Sigmoid colon (tissue), 7 donors: ENCODE measurements at places on chromosomes 2 and 18. TPM values are rescaled to one million over a fixed set of nuclear protein-coding genes. Genes with fewer than 3 reads are reported as not detected.

Gene DSG4
- not detected for total RNA-seq

Gene PPP4R3B
- total RNA-seq = 79.8 TPM

Gene DUSP19
- total RNA-seq = 7.2 TPM

Gene CIB4
- total RNA-seq = not detected

Gene DRC1
- not detected for total RNA-seq

Gene MC5R
- not detected for total RNA-seq

- peaks cover 50% of the 10 kb centered on the region for H3K27me3 ChIP-seq
- no peak overlapping the region for H3K27ac ChIP-seq
- H3K36me3 ChIP-seq = no peaks in the 10 kb centered on the region
- peaks cover 26% of the 10 kb centered on the region for H3K4me1 ChIP-seq
- DNase-seq = no peak
- peak overlapping the region; percentile 54 for H3K4me3 ChIP-seq
These were observed 459 bp upstream of the ATP6V1C2 start for GRCh38 chr2:10720947-10721395.

- H3K4me3 ChIP-seq = no peak overlapping the region
- no peaks in the 10 kb centered on the region for H3K27me3 ChIP-seq
- no peaks in the 10 kb centered on the region for H3K4me1 ChIP-seq
- no peaks in the 10 kb centered on the region for H3K36me3 ChIP-seq
- DNase-seq = no peak
These were observed 94.5 kb upstream of the UPP2 start for GRCh38 chr2:158006961-158007719.

GRCh38 chr2:191048073-191048472 lies 34.1 kb upstream of the STAT1 start:
- no peaks in the 10 kb centered on the region for H3K27me3 ChIP-seq
- no peak overlapping the region for H3K4me3 ChIP-seq
- no peaks in the 10 kb centered on the region for H3K36me3 ChIP-seq
- DNase-seq = no peak
- H3K4me1 ChIP-seq = no peaks in the 10 kb centered on the region

- H3K4me3 ChIP-seq = peak overlapping the region; percentile 15
- H3K27me3 ChIP-seq = no peaks in the 10 kb centered on the region
- DNase-seq = no peak
- H3K4me1 ChIP-seq = peaks cover 15% of the 10 kb centered on the region
These were observed 34.2 kb downstream of the PLCL1 start for GRCh38 chr2:197838579-197838978.

GRCh38 chr18:36831139-36831538 lies 2.2 kb downstream of the KIAA1328 start:
- no peaks in the 10 kb centered on the region for H3K36me3 ChIP-seq
- H3K27ac ChIP-seq = no peak overlapping the region
- peaks cover 20% of the 10 kb centered on the region for H3K4me1 ChIP-seq

GRCh38 chr2:202100176-202100575 lies 27.1 kb downstream of the KIAA2012 start:
- H3K27me3 ChIP-seq = no peaks in the 10 kb centered on the region
- no peak for DNase-seq
- H3K4me3 ChIP-seq = no peak overlapping the region
- no peak overlapping the region for H3K27ac ChIP-seq

- no peaks in the 10 kb centered on the region for H3K36me3 ChIP-seq
- no peak overlapping the region for H3K27ac ChIP-seq
- H3K4me1 ChIP-seq = no peaks in the 10 kb centered on the region
- H3K4me3 ChIP-seq = no peak overlapping the region
These were observed 640.6 kb downstream of the EPHA4 start for GRCh38 chr2:220931491-220931890.

DNA sequence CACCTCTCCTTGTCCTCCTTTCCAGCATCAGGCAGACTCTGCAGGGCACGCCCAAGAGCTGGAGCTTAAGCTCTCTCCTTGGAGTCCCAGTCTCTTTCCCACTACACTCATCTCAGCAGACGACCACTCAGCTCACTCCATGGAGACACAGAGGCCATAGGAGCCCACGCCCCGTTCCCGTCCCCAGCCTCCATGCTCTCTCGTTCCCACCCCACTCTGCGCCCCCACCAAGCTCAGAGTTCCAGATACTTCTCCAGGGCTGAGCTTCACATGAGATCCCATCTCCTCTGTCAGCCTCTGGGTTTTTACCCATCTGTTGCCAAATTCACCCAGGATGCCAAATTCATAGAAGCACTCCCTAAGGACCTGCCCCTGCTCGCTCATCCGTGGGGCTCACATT lies 87.3 kb downstream of the MALT1 start:
- DNase-seq = no peak
- H3K4me3 ChIP-seq = no peak overlapping the region
- no peaks in the 10 kb centered on the region for H3K4me1 ChIP-seq

DNA sequence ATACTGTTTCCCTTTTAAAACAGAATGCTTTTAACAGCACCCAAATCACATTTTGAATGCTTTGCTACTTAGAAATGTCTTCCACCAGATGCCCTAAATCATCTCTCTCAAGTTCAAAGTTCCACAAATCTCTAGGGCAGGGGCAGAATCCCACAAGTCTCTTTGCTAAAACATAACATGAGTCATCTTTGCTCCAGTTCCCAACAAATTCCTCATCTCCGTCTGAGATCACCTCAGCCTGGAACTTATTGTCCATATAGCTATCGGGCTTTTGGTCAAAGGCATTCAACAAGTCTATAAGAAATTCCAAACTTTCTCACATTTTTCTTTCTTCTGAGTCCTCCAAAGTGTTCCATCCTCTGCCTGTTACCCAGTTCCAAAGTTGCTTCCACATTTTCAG lies 1374.5 kb upstream of the NXPH2 start:
- H3K36me3 ChIP-seq = no peaks in the 10 kb centered on the region
- H3K4me3 ChIP-seq = no peak overlapping the region
- no peaks in the 10 kb centered on the region for H3K27me3 ChIP-seq
- H3K27ac ChIP-seq = no peak overlapping the region
- H3K4me1 ChIP-seq = no peaks in the 10 kb centered on the region

- no peak for DNase-seq
- peaks cover 53% of the 10 kb centered on the region for H3K4me1 ChIP-seq
- peak overlapping the region; percentile 54 for H3K4me3 ChIP-seq
- no peaks in the 10 kb centered on the region for H3K36me3 ChIP-seq
These were observed 1.5 kb upstream of the EVX2 start for GRCh38 chr2:176085120-176085788.

GRCh38 chr2:56133931-56134629 lies 49.7 kb upstream of the CCDC85A start:
- no peaks in the 10 kb centered on the region for H3K4me1 ChIP-seq
- H3K27ac ChIP-seq = no peak overlapping the region
- no peaks in the 10 kb centered on the region for H3K36me3 ChIP-seq
- H3K4me3 ChIP-seq = no peak overlapping the region

DNA sequence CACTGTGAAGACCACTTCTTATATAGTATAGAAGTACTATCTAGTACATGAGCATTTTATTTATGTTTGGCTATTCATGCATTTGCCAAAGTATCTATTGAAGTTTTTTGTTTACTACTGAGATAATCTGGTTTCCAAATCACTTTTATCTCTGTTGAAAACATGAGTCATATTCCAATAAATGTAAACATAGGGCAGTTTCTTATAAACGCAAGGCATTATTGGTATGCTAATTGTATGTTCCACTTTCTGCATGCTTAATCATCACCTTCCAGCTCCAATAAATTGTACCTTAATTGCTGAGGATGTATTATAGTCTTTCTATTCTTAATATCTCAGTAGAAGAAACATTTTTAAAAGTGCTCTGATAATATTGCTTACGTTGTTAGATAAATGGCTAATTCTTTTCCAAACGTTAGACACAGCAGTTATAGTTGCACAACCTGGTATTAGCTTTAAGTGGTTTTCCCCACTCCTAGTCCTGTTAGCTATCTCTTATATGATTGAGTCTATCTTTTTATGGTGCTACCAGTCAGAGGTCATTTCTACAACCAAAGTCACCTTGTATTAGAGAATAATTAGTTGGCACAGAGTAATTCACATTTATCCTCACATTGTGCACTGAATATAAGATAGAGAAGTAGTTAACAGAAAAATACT lies 17.2 kb downstream of the ITGA4 start:
- H3K4me1 ChIP-seq = no peaks in the 10 kb centered on the region
- H3K27ac ChIP-seq = no peak overlapping the region
- H3K4me3 ChIP-seq = no peak overlapping the region
- DNase-seq = no peak

DNA sequence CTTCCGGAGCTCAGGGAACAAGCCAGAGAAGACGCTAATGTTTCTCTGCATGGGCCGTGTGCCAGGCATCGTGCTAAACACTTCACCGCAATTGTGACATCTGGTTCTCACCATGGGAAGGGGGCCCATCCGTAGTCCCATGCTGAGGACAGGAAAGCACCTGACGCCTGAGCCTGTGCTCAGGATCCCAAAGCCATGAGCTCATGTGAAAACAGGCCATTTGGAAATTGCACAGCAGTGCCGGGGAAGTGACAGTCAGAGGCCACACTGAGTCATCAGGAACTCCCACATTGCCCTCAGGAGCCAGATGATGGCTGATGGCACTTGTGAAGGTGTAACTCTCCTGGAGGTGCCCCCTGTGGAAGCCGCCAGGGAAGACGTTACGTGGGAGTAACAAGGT lies 141.0 kb downstream of the INHBB start:
- no peaks in the 10 kb centered on the region for H3K4me1 ChIP-seq
- H3K27me3 ChIP-seq = no peaks in the 10 kb centered on the region
- no peak for DNase-seq
- H3K27ac ChIP-seq = no peak overlapping the region

GRCh38 chr2:86557836-86558235 lies 5.4 kb downstream of the CHMP3 start:
- H3K4me3 ChIP-seq = no peak overlapping the region
- H3K27ac ChIP-seq = no peak overlapping the region
- no peak for DNase-seq
- no peaks in the 10 kb centered on the region for H3K36me3 ChIP-seq
- H3K4me1 ChIP-seq = peaks cover 15% of the 10 kb centered on the region

- H3K4me1 ChIP-seq = no peaks in the 10 kb centered on the region
- H3K4me3 ChIP-seq = no peak overlapping the region
- H3K27ac ChIP-seq = no peak overlapping the region
- DNase-seq = no peak
These were observed 22.6 kb downstream of the THSD7B start for GRCh38 chr2:136787970-136788369.

DNA sequence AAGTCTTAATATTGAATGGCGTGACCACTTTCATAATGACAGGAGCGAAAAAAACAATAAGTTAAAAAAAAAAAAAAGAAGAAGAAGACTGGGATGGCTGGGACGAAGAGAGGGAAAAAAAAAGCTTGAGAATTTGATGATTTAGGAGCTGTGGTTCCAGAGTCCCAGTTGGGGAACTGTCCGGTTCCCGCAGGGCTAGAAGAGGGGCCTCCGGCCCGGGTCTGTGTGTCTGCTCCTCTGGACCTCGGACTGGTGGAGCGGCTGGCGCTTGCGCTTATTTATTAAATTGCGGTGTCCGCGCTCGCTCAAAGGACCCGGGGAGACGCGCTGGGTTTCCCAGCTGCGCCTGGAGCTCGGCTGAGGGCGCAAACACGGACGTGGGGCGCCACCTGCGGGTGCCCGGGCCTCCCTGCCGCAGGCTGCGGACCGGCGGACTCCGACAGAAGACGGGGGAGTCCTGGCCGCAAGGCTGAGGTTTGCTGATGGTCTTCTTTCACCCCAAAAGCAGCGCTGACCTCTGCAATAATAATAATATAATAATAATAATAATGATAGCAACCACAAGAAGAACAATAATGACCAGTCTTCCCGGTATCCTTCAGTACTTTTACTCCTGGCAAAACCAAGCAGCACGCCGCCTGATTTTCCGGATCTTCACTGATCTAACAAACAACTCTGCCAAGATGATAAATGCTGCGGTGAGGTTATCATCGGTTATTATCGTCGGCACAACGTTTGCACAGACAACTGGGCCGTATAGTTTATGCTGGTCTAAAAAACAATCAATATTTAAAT lies at the start of gene CBLN2:
TSS of gene CBLN2 (minus strand) at position 251 of the 795 bp plus-strand sequence. CDS start 2,182 bp downstream, outside the sequence.
- peaks cover 22% of the 10 kb centered on the region for H3K4me1 ChIP-seq
- H3K4me3 ChIP-seq = peak within 1 kb of the TSS; percentile 28
- peaks cover 31% of the 10 kb centered on the region for H3K27me3 ChIP-seq

GRCh38 chr2:165825041-165825440 lies 31.0 kb upstream of the GALNT3 start:
- H3K27me3 ChIP-seq = no peaks in the 10 kb centered on the region
- DNase-seq = no peak
- no peaks in the 10 kb centered on the region for H3K36me3 ChIP-seq
- no peak overlapping the region for H3K4me3 ChIP-seq
- no peaks in the 10 kb centered on the region for H3K4me1 ChIP-seq

DNA sequence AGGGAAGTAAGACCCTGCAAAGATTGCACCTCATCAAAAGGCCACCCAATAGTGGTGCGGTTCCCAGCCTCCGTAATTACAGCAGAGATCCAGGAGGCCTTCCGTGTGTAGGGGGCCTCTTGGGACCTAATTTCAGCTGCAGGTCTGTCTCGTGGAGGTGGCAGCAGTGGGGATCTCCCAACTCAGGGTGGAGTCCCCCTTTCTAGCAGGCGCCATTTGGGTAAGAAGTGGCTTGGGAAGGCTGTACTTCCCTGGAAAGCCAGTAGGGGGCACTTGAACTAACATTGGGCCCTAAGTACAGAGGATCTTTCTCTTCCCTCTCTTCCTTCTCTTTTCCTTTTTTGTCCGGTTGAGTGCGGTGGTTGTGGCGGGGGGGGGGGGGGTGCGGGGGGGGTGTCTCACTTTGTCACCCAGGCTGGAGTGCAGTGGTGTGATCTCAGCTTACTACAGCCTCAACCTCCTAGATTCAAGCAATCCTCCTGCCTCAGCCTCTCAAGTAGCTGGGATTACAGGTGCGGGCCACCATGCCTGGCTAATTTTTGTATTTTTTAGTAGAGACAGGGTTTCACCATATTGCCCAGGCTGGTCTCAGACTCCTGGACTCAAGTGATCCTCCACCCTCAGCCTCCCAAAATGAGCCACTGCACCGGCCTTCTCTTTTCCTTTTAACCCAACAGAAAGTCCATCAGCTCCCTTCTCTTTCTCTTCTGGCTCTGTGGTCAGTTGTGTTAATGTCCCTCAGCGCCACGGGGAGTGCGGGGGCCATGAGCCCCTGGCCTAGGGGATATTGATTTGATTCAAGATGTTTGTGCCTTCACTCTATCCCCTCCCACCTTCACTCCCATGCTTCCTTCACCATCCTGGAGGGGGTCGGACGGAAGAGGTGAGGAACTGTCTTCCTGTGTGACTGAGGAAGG lies 32.0 kb downstream of the CENPO start:
- H3K27me3 ChIP-seq = no peaks in the 10 kb centered on the region
- H3K4me1 ChIP-seq = no peaks in the 10 kb centered on the region
- no peaks in the 10 kb centered on the region for H3K36me3 ChIP-seq
- DNase-seq = peak; percentile 54
- H3K4me3 ChIP-seq = no peak overlapping the region

GRCh38 chr18:35089891-35090550 lies 48.8 kb downstream of the MAPRE2 start:
- H3K4me1 ChIP-seq = no peaks in the 10 kb centered on the region
- no peak overlapping the region for H3K4me3 ChIP-seq
- no peaks in the 10 kb centered on the region for H3K27me3 ChIP-seq
- DNase-seq = no peak

DNA sequence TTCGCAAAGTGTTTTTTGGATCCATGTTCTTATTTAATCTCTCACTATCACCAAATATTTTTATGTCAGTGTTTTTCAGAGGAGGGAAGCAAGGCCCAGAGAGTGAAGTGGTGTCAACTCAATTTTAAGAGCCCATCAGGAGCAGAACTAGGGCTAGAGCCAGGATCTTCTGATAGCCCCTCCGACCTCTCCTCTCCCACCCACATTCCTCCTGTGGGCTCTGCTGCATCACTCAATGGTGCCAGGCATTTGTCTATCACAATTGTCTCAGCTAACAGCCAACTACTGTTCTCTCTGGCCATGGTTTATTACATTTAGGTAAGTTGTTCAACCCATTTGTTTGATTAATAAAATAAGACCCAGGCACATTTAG lies 68.6 kb downstream of the MAPK4 start:
- H3K27ac ChIP-seq = peak overlapping the region; percentile 60
- no peak overlapping the region for H3K4me3 ChIP-seq
- no peaks in the 10 kb centered on the region for H3K27me3 ChIP-seq
